ENCODE measurements at places on chromosomes 1 and 21.

DNA sequence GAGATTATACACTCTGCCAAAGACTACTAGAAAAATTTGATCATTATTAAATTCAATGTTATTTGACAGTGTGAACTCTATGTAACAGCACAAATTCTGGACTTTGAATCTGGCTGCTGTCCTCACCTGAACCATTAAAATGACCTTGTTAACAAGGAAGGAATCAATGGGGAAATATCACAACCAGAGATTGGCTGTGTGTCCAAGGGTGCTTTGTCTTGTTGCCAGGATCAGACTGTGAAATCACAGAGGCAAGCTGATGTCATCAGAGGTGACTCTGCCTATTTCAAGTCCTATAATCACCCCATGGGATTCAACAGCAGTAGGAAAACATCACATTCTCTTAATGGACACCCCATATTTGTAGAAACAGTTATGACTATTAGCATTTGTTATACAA, 46.8 kb downstream of the ADAMTS5 start:
- DNase-seq: no peak

DNA sequence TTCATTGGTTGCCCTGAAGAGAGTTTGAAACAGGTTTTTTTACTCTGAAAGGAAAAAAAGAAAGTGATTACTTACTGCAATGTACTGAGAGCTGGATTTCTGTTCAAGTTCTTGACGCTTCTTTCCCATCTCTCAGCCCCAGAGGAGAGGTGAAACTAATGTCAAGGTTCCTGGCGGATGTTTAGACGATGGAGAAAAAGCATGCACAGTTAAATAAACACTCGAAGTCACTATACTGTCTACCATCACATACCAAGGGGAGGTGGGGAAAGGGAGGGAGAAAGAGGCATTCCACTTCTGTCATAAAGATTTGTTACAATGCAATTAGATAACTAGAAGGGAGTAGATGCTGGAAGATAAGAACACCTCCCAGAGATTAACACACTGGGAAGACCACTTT, 177.0 kb upstream of the TNR start:
- no peak for DNase-seq

DNA sequence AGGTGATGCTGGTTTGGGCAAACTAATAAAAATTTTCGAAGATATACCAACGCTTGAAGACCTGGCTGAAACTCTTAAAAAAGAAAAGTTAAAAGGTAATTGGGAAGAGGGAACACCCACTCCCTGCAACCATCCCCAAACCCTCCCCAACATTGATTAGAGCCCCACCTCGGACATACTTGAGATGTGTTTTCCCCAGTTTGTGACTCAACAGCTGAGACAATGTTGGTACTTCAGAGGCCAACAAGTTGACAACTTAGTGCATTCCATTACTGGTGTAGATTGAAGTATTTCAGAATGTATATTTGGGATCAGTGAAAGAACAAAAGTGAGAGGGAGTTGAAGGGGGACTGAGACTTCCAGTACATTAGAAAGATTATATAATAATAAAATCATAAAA, 5.1 kb downstream of the IFI16 start:
- DNase-seq: no peak

DNA sequence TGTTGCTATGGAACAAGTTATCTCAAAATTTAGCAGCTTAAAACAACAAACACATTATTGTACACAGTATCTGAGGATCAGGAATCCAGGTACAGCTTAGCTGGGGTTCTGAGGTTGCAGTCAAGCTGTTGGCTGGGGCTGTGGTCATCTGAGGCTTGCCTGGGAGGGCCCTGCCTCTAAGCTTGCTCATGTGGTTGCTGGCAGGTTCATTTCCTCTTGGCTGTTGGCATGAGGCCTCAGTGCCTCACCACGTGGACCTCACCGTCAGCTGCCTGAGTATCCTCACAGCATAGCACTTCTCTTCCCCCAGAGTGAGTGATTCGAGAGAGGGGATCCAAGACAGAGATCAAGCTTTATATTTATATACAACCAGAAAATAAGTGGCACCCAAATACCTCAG, 18.6 kb downstream of the NTPCR start:
- no peak for DNase-seq

DNA sequence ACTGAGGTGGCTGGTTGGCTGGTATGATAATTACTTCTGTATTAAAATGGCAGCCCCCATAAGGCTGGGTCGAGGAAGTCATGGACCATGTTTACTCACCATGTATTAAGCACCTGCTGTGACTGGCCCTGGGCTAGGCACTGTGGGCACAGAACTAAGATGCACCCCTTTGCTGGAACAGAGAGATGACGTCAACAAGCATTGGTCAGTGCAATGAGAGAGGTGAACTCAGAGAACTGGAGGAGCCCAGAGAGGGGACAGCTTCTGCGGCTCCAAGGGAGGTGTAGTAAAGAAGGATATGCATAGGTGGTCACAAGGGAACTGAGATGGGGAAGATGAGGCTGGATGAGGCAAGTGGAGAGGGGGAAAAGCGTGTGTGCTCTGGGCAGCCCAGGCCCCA, 88.7 kb downstream of the KAZN start:
- no peak for DNase-seq

DNA sequence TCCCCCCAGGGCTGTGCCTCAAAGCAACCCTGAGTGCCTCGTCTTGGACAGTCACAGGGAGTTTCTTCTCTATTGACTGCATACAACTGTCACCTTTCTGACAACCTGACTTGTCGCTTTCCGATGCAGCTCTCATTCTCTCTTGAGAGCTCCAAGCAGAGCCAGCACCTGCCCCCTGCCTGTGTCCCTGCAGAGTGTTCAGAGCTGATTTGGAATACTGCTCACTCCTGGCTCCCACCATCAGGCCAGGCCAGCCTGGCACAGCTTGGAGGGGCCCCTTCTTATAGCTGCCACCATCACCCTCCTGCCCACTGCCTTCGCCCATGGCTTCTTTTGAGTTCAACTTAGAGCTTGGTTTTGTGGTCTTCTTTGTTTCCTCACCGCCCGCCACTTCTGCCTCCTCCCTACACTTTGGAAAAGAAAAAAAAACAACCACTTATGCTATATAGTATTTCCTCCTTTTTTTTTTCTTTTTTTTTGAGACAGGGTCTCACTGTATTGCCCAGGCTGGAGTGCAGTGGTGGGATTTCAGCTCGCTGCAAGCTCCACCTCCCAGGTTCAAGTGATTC, 12.3 kb downstream of the NCF2 start:
- DNase-seq: no peak

All from activated naive CD8-positive, alpha-beta T cell treated with anti-CD3 and anti-CD28 coated beads, Interleukin-2, amount 50 U/mL, for 16 hours (primary cell).